Ecto neural progenitor cell (in vitro differentiated cells): ENCODE measurements at places on chromosomes 7 and 10.

- DNase-seq = no peak
These were observed 3.6 kb upstream of the ZEB1 start for GRCh38 chr10:31315453-31315852.

- no peak for DNase-seq
These were observed 103.2 kb upstream of the WAC start for GRCh38 chr10:28429573-28430216.

GRCh38 chr7:2151801-2152612, 80.7 kb downstream of the MAD1L1 start:
- DNase-seq = no peak

- no peak for DNase-seq
These were observed 360.8 kb downstream of the CRPPA start for GRCh38 chr7:16060502-16060901.

- DNase-seq = no peak
These were observed 30.6 kb downstream of the NET1 start for GRCh38 chr10:5442990-5443370.
